Stimulated activated naive CD8-positive, alpha-beta T cell treated with anti-CD3 and anti-CD28 coated beads, Interleukin-15, amount 100 ng/mL, for 72 hours (primary cell): ENCODE measurements at places on chromosomes 12 and 14.

- DNase-seq = no peak
These were observed 12.6 kb downstream of the RCOR1 start for GRCh38 chr14:102605029-102605428.

DNA sequence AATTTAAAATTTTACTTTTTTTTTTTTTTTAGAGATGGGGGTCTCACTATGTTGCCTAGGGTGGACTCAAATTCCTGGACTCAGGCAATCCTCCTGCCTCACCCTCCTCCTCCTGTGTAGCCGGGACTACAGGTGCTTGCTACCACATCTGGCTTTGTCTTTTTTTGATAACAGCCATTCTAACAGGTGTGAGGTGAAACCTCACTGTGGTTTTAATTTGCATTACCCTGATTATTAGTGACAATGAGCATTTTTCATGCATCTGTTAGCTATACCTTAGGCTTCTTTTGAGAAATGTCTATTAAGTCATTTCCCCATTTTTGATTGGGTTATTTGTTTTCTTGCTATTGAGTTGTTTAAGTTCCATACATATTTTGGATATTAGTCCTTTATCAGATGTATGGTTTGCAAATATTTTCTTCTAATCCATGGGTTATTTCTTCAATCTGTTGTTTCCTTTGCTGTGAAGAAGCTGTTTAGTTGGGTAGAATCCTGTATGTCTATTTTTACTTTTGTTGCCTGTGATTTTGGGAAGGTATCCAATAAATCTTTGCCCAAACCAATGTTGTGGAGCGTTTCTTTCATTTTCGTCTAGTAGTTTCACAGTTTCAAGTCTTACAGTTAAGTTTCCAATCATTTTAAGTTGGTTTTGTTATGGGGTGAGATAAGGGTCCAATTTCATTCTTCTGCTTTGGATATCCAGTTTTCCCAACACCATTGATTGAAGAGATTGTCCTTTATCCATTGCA, 86.1 kb downstream of the MYF5 start:
- no peak for DNase-seq

DNA sequence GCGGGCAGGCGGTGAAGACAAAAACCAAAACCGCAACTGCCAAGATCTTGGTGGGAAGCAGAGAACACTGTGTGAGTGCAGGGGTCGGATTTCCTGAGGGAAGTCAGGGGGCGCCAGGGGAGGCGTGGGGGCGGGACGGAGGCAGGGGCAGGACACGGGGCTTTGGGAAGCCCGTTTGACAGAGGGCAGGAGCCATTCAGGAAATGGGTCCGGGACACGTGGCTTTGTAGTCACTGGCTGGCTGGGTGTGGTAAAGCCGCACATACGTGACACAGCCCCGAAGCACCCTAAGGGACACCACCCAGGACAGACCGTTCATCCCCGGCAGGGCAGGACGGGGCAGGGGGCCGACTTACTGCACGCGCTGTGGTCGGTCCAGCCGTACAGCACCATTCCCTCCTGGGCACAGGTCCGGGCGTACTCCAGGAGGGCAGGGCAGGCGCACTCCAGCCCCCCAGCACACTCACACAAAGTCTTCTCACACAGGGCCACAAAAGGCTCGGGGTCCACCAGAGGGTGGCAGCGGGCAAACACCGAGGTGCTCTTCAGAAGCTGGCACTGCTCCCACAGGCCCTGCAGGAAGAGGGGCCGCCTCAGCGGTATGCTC, 49.4 kb downstream of the VWF start:
- DNase-seq = peak; percentile 29

DNA sequence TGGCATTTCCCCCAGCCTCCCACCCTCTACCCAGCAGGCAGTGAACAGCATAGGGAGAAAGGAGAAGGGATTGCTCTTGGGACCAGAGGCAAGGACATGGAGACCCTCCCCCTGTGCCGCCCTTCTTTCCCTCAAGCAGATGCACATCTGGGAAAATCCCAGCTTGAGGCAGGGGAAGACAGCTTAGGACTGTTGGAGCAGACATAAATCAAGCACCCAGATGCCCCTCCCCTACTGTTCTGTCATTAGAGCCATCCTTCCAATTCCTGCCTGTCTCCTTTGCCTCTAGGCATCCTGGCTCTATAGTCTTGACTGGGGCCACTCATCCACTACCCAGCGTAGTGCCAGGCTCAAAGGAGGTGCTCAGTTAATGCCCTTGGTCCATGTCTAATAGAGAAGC, 7.5 kb upstream of the CISTR start:
- DNase-seq = no peak

DNA sequence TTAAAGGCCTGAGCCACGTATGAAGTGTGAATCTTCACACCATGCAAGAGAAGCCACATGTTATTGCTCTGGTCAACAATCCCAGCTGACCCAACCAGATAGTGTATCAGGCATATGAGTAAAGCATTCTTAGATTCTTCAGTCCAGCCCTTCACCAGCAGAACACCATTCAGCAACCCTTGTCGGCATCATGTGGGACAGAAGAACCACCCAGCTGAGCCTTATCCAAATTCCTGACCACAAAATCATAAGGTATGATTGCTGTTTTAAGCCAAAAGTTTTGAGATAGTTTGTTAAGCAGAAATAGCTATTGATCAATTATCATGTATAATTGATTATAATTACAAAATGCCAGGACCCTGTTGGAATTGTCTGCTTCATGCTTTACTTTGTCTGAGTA, 664.9 kb downstream of the VRK1 start:
- no peak for DNase-seq

- no peak for DNase-seq
These were observed 116.4 kb downstream of the SLC2A13 start for GRCh38 chr12:39989501-39989900.

GRCh38 chr12:5565933-5566599, 134.2 kb downstream of the NTF3 start:
- DNase-seq = no peak

- DNase-seq = no peak
These were observed 439.1 kb downstream of the FOXG1 start for GRCh38 chr14:29205658-29206057.

DNA sequence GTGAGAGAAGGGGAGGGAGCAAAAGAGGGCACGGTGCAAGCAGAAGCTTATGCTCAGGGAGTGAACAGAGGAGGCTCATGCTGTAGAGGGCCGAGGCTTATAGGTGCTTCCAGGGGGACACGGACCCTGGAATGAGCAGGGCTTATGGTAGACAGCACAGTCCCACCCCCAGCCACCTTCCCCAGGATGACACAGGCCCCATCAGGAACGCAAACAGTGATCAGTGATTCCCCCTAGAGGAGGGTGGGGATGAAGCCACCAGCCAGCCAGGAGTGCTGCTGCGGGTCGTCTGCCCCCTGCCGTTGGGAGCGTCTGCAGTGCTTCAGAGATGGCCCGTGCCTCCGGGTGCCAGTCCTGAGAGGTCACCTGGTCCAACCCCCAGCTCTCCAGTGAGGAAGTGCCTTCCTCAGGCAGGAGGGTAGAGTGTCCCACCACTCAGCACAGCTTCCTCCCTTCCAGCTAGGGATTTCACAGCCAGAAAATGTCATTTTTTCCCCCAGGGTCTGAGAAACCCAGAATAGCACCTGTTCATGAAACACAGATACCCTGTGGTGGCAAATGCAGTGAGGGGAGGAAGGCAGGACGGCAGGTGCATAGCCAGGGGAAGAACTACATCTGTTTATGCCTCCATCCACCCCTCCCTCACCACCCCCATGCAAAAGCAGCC, 60.7 kb downstream of the SLC6A12 start:
- peak; percentile 67 for DNase-seq

DNA sequence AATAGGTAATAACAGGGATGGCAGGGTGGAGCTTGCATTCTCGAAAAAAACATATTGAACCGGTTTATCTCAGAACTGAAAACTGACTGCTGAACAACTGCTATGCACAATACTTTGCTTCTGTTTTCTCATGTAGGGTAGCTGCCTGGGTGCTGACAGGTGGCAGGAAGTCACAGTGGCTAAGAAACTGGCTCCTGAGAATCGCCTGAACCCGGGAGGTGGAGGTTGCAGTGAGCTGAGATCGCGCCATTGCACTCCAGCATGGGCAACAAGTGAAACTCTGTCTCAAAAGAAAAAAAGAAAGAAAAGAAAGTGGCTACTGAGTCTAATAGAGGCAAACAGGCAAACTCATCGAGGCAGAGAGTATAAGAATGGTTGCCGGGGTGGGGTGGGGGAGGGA, 113.1 kb downstream of the CCDC60 start:
- DNase-seq = no peak

DNA sequence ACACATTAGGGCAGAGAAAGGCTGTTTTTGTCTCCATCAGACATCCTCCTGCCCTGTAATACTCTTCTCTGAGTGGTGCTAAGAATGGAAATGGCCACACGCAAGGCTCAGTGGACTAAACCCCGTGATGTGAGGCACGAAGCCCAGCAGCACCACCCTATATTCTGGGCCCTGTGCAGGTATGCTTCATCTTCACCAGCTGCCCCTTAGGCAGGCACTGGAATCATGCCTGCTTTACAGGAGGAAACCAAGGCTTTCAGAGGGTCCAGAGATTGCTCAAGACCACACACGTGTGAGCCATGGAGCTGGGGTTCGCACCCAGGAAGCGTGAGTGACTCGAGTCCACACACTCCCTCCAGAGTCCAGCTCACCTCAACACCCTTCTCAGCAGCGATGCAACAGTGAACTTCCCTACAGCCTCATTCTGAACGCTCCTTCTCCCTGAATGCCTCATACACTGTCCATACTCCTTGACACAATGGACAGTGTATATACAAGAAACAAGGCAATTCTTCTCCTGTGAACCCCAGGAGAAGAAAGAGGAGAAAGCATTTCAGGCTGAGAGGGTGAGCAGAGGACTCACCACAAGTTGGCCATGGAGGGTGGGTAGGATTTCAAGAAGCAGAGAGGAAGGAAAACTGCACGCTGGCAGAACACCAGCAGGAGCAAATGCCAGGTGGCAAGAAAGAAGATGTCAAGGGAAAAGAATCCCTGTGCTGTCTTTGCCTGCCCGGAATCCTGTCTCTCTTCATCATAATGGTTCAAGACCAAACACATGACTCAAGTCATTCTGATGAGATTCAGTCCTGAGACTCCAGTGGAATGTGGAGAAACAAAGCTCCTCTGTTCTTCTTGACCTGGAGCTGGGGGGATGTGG, 39.1 kb downstream of the NT5DC3 start:
- no peak for DNase-seq

DNA sequence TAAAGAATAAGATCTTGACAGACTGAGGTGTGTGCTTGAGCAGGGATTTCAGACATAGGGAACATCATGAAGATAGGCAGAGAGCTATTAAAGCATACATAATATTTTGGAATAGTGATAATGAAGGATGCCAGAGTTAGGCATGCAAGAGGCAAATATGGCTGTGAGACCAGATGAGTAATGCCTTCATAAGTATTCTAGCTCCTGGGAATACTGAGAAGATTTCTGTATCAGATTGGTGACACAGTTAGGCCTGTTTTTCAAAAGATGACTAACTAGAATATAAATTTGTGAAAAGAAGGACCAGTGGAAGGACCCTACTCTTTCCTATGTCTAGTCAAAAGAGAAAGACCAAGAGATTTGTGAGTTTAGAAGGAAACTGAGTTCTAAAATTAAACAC, 108.8 kb downstream of the TXNDC16 start:
- no peak for DNase-seq

DNA sequence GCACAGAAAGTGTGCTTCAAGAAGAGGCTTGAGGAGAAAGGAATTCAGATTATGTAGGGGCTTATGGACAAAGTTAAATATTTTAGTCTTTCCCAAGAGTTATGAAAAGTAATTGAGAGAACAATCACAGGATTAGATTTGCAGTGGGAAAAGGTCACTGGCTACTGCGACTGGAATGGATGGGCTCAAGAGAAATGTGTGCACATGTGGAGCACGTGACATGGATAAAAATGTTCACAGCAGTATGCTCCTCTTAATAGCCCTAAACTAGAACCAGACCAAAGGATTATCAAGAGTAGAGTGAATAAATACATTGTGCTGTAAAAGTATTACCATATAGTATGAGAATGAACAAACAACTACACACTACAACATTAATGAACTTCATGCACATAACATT, 78.1 kb downstream of the ABCD2 start:
- DNase-seq = no peak

DNA sequence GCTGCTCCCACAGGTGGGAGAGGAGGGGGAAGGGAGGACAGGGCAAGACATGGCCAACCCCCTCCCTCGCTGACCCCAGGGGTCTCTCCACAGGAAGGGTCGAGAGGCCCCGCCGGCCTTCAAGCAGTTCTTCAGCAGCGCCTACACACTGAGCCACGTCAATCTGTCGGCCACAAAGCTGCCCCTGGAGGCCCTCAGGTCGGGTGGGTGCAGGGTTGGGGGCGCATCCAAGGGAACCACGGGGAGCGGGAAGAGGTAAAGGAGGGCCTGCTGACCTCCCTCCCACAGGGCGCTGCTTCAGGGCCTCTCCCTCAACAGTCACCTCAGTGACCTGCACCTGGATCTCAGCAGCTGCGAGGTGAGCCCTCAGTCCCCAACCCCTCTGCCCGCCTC, 6.1 kb downstream of the CARMIL3 start:
- DNase-seq = no peak

DNA sequence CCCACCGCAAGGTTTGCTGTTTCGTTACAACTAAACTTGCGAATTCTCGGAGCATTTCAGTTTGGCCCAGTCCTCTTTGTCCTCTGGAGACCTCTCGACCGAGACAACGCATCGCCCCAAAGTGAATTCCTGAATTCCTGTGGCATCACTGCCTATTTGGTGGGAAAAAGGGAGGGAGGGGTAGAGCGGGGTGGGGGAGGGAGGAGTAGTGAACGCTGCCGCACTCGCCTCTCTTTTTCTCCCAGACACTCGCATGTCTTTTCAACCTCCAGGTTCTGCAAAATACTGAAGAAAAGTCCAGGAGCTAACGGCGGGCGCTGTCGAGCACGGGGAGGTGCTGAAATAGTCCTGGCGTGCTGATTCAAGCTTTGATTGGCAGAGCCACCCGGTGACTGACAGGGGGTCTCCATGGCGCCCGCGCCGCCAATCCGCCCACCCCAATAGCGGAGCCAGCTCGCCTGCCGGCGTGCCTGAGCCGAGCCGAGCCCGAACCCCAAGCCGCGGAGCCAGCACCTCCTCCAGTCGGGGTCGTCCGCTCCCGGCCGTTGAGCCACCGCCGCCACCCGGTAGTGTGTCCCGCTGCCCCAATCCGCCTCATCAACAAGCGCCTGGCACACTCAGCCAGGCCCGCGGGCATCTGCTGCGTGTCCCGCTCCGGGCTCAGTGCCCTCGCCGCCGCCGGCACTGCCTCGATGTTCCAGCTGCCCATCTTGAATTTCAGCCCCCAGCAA, at the start of gene SIX6:
Gene SIX6, plus strand, starts transcription at position 440 of the 731 bp plus-strand sequence. Its CDS starts 253 bp downstream, at position 693.
- DNase-seq = no peak

- no peak for DNase-seq
These were observed 321.4 kb upstream of the LRFN5 start for GRCh38 chr14:41285186-41285748.

- no peak for DNase-seq
These were observed 10.6 kb downstream of the HHIPL1 start for GRCh38 chr14:99655521-99655920.

DNA sequence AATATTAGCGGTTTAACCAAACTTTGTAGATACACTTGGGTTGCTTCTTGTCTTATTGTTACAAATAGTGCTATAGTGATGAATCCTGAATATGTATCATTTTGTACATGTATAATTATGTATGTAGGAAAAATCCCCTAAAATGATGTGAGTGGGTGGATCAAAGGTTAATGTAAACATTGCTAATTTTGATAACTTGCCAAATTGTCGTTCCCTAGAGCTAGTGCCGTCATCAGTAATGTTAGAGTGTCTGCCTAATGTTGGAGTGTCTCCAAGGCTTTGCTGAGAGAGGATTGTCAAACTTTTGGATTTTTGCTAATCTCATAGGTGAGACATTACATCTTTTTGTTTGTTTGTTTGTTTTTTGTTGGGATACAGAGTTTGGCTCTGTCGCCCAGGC, 44.4 kb downstream of the AEBP2 start:
- DNase-seq = no peak
